ENCODE measurements at places on chromosomes 1 and 21.

GRCh38 chr1:1220197-1220596 lies 6.2 kb upstream of the TNFRSF4 start:
- no peak for DNase-seq

- DNase-seq: no peak
These were observed 155.5 kb upstream of the BACE2 start for GRCh38 chr21:41012425-41012824.

- DNase-seq: no peak
These were observed 22.8 kb downstream of the PRMT6 start for GRCh38 chr1:107079249-107079648.

DNA sequence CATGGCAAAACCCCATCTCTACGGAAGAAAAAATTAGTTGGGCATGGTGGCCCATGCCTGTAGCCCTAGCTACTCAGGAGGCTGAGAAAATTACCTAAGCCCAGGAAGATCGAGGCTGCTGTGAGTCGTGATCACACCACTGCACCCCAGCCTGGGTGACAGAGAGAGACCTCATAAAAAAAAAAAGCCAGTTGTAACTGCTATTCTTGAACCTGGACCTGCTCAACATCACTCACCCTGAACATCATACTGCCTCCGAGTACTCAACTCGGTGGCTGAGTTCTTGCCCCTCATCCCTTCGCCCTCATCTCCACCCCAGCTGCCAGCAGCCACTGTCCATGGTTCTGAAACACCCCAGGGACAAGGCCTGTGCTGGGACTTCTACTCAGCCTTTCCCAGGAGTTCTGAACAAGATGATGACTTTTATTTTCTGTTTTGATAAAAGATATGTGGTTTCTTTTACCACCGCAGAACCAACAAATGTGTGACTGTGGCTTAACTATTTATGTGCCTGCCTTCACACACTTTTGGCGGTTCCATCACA lies 5.4 kb upstream of the DISP3 start:
- DNase-seq: no peak

- no peak for DNase-seq
These were observed 11.2 kb downstream of the RGS21 start for GRCh38 chr1:192327997-192328396.

Measured in NCI-H1417 (cell line).